ENCODE measurements at places on chromosomes 12 and 14.

DNA sequence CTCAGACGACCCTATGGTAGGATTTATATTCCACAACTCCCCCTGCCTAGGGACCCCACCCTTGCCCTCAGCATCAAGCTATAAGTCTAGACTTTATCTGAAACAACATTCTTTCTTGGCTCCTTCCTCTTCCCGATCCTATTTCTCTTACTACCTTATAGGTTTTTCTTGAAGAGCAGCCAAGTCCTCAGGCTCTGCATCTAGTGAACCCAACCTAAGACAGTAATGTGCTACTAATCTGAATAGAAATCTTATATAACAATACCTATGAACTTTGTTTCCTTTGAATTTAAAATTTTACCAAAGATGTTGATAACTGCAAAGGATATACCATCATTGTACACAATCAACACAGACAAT, 96.7 kb upstream of the BMP4 start:
- DNase-seq = no peak

GRCh38 chr12:102879144-102879763, 37.8 kb downstream of the PAH start:
- no peak for DNase-seq

- no peak for DNase-seq
Observed at GRCh38 chr14:79274641-79275291, 936.5 kb downstream of the DIO2 start.

DNA sequence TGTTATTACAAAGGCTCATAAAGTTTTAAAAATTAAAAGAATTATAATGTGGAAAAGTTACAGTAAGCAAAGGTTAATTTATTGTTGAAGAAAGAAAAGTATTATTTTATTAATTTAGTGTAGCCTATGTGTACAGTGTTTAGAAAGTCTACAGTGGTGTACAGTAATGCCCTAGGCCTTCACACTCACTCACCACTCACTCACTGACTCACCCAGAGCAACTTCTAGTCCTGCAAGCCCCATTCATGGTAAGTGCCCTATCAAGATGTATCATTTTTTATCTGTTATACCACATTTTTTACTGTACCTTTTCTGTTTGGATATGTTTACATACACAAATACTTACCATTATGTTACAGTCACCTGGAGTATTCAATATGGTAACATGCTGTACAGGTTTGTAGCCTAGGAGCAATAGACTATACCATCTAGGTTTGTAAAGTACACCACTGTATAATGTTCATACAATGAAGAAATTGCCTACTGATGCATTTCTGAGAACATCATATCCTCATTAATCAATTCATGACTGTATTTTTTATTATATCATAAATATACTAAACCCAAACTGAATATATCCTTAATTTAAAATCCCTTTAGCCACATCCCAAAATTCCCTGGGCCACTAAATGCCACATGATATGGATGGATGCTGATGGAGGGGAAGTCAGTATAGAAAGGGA, 43.6 kb upstream of the NID2 start:
- DNase-seq = no peak

DNA sequence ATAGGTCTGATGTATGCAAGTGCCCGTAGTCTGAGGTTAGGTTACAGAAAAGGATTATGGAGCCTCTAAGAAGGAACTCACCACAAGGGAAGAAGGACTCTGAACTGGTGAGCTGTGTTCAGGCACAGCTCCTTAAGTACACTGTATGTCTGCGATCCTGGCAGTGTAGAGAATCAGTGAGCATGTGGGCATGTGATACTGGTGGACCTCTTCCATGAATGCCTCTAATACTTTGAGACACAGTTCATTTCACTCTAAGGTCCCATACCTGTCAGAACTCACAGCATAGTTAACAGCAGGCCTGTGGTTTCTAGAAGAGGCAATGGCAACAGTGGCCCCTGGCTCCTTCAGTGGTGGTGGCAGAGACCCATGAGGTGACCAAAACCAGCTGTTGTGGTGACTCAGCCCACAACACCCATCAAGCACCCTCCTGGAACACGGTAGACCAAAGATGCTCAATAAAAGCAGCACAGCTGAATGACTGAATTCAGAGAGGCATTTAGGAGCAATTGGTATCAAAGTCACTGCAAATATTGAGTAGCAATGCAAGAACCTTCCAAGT, 6.9 kb upstream of the OR6J1 start:
- DNase-seq = no peak

- no peak for DNase-seq
Observed at GRCh38 chr14:26867171-26867757, 269.4 kb upstream of the NOVA1 start.

- DNase-seq = no peak
Observed at GRCh38 chr14:91159906-91160305, 46.0 kb downstream of the DGLUCY start.

DNA sequence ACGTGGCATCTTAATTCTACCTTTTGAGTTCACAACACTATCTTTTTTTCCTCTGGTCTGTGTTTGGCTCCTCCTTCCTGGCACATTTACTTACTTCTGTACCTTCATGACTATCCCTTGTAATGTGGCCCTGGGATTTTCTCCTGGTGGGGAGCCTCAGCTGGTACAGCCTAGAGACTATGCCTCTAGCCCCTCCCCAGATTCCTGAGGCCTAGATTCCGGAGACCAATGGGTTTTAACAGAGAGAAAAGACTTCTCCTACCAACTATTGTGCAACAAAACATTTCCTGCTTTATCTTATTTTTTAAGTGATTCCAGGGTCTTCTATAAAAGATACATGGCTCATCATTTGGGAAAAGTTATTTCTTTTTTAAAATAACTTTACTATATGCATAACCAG, 216.2 kb upstream of the KRR1 start:
- no peak for DNase-seq

DNA sequence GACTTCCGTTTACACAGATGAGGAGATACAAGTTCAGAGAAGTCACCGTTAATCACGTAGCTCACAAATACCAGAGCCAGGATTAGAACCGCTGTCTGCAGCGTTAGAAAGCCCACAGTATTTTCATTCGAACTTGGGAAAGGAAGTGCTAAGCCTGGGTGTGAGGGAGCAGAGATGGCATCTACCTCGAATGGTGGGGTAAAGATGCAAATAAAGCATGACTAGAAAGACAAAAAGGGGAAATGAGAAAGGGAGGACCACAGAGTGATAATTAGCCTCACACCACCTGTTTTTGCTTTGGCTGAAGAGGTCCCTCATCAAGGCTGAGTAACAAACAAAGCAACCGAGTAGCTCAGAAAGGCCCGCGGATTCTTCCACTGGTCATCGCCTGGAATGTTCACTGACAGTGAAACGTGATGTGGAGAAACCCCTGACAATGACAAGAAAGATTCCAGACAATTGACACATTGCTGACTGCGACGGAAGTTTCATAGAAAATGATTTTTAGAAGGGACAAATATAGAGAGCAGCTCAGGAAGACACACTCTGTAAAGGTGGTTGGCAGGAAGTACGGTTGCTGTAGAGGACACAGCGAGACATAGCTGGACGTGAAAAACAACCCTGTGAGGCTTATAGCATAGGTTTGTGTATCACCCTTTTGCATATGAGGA, 31.5 kb upstream of the BHLHE41 start:
- no peak for DNase-seq

DNA sequence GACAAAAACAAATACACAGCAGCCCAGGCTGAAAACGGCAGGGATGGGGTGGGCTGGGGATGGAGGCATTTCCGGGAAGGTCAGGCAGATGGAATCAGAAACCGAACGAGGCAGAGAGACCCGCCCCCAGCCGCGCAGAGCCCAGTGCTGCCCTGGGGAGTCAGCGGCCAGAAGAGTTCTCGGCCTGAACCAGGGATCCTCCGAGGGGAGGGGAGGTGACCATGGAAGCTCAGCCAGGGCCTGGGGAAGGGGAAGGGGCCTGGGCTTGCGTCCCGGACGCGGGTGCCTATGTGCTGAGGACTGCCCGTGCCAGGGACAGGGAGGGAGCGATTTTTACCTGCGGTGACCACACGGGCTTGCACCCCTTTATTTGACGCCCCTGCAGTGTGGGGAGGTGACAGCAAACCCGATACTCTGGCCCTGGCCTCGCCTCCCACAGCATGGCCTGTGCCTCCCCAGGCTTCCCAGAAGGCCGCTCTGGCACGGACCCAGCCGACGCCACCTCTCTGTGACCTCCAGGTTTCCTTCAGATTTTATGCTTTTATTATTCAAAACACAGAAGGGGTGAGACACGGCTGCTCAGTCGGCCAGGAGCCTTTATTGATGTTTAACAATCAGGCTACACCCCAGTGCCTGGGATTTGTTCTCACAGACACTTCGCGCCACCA, 7.7 kb downstream of the LRCOL1 start:
- DNase-seq = no peak

DNA sequence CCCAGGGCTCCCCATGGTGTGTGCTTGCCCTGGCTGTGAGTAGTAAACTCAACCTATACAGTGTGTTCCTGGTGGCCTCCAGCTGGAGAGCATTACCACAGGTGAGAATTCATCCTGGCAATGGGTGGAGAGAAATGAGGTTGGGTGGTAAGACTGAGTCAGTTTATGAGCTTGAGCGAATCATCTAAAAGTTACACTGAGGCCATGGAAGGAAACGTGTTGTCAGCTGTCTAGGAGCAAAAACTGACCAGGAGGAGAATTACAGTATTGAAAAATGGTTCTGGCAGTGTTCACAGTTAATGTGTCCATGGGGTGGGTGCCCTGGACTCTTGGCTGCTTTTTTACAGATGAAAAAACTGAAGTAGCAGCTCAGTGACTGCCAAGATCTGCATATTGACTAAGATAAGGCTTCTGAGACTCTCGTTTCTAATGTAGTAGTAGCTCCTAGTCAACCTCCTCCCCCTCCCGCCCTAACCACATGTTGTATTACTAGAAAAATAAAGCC, 202.0 kb upstream of the AMIGO2 start:
- DNase-seq = no peak

DNA sequence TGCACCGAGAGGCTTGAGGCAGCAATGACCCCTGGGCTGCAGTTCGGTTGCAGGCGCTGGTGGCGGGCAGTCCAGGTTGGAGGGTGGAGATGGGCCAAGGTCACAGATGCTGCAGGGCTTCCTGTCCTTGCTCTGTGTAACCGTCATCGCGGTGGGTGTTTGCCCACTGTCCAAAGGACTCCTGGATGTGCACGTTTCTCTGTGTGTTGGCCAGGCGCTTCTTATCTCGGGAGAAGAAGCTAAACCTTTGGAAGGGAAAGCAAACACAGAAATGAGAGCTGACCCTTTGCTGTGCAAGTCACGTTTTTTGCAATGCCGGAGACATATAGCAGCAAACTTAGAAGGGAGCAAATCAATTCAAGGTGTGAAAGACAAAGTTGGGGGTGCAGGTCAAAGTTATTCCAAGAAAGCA, 14.5 kb downstream of the SNRNP35 start:
- no peak for DNase-seq
